ENCODE measurements at places on chromosomes 11 and 22.

GRCh38 chr11:102064316-102064715, 17.1 kb downstream of the CFAP300 start:
- peak; percentile 71 for DNase-seq

DNA sequence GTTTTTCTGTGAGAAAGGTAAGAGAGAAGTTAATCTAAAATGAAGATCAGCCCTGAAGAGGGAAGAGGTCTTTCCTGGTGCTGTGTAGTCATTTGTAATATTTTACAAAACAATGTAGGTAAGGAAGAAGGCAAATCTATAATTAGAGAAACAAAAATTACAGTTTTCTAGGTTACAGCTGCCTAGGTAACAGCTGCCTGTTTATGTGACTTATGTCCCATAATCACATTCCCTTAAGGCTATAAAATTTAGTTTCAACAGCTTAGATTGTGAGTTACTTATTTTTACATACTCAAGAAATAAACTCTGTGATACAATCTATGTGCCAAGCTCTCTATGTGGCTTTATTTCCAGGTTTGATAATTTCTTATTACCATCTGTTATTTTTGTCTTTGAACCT, 19.8 kb downstream of the LUZP2 start:
- DNase-seq, result no peak

- DNase-seq, result no peak
Observed at GRCh38 chr11:13036235-13036634, 27.1 kb downstream of the RASSF10 start.

GRCh38 chr11:57560146-57560545, 7.3 kb downstream of the UBE2L6 start:
- no peak for DNase-seq

Data from MCF 10A (cell line).